Fibroblast of the aortic adventitia (primary cell): ENCODE measurements at places on chromosomes 12 and 14. TPM values are rescaled to one million over a fixed set of nuclear protein-coding genes. Genes with fewer than 3 reads are reported as not detected.

PTPN6 gene
- not detected in 2 replicates for total RNA-seq

LBHD2 gene
- total RNA-seq: not detected in 2 replicates

PPP1R36 gene
- 0.18 TPM in 1 of 2 replicates, not detected in the other for total RNA-seq

EXOC3L4 gene
- 0.41 TPM in 1 of 2 replicates, not detected in the other for total RNA-seq

PAH gene
- not detected in 2 replicates for total RNA-seq

PLEK2 gene
- 1.8 and 2.8 TPM in 2 replicates for total RNA-seq

SOAT2 gene
- 0.09 TPM in 1 of 2 replicates, not detected in the other for total RNA-seq

UBR7 gene
- 43.3 and 46.9 TPM in 2 replicates for total RNA-seq

HOXC10 gene
- total RNA-seq: 0.25 TPM in 1 of 2 replicates, not detected in the other

CAPRIN2 gene
- 16.4 and 82.2 TPM in 2 replicates for total RNA-seq

HAL gene
- total RNA-seq: 0.09 and 2.2 TPM in 2 replicates

ART4 gene
- 0.36 TPM in 1 of 2 replicates, not detected in the other for total RNA-seq

KIF5A gene
- total RNA-seq: 0.72 and 1.8 TPM in 2 replicates

ARMH4 gene
- 4.2 and 13.2 TPM in 2 replicates for total RNA-seq

PRKD1 gene
- 11.4 and 11.5 TPM in 2 replicates for total RNA-seq

IGF1 gene
- total RNA-seq: 0.63 and 6.1 TPM in 2 replicates

WSCD2 gene
- total RNA-seq: not detected in 2 replicates

TMEM179 gene
- total RNA-seq: not detected in 2 replicates

KLRB1 gene
- not detected in 2 replicates for total RNA-seq

GPR132 gene
- total RNA-seq: 0.09 and 0.16 TPM in 2 replicates

GARIN6 gene
- not detected in 2 replicates for total RNA-seq

RALGAPA1 gene
- 26.9 and 52.5 TPM in 2 replicates for total RNA-seq

RPL10L gene
- total RNA-seq: not detected in 2 replicates

FGF23 gene
- total RNA-seq: not detected in 2 replicates

RNASE1 gene
- total RNA-seq: 1.7 TPM in 1 of 2 replicates, not detected in the other

CCDC184 gene
- 0.63 and 1.1 TPM in 2 replicates for total RNA-seq

ENO2 gene
- total RNA-seq: 8.7 and 12.7 TPM in 2 replicates
